ENCODE measurements at places on chromosomes 5 and 9.

DNA sequence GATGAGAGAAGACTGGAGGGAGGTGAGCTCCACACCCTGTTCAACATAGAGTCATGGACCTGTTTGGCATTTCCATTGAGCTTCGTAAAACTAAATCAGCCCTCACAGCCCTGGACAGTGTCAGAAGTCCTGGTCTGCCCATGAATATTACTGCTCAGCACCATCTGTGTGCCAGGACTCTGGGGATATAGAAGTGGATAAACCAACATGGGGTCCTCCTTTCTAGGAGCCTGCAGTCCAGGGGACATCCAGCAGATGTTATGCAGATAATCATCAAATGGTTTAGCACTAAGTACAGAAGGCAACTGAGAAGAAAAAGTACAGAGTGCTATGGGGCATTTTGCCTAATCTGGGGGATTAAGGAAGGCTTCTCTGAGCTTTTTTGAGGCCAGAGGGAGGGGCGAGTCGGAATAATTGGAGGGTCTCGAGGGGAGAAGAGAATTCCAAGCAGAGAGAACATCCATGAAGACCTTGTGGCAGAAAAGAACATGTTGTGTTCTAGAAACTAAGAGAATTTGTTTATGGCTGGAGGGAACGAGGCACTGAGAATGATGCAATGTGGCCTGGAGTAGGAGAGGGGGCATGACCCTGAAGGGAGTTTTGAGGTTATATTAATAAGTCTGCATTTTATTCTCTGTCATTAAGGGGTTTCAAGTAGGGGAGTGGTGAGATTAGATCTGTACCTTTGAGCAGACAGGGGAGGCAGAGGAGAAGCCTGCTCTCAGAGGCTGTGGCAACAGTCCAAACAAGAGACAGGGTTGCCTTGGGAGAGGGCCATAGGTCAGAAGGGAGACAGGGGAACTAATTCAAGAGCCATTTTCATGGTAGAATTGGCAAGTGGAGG lies 63.5 kb upstream of the SLC2A8 start:
- no peak for DNase-seq

DNA sequence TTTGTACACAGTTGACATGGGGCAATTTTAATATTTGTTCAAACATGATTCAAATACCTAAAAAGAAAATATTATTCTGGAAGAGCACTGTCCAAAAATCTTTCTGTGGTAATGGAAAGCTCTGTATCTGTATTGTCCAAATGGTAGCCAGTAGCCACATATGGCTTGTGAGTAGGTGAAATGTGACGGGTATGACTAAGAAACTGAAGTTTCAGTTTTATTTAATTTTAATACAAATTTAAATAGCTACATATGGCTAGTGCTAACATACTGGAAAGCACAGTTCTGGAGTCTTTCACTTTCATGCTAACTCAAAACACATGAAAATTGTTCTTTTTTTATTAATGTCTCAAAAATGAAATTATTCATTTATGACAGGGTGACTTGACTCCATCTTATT lies 132.6 kb downstream of the PLK2 start:
- DNase-seq = no peak

DNA sequence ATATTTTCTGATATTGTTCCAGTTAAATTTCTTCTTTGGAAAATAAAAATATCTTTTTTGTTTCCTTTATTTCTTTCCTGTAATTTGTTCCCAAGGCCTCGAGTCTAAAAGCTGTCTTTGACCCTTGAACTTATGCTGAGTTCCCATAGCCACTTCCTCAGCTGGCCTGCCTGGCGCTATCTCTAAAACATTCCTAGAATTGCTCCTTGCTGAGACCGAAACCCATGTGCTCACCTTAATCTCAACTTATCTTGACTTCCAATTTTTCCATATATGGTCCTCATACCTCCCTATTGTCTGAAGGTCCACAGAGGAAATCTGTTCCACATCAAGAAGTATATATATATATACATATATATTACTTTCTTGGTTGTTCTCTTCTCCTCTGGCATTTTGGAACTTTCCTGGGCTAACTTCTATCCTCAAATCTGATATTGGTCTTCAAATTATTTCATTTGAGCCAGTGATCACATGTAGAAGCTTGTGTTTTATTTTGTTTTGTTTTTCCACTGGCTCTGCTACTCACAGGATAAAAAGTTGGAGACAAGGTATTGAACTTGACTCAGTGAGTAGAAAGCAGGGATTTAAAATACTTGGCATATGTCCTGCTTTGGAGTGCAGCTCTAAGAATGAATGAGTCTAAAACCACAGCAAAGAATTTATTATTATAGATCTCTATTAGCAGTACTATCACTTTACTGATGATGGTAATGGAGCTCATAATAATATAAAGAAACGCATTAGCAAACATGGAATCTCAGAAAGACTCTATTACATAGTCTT lies 45.2 kb downstream of the ENC1 start:
- no peak for DNase-seq

GRCh38 chr9:111872886-111873285 lies 23.7 kb upstream of the UGCG start:
- DNase-seq = no peak

GRCh38 chr5:174325431-174325830 lies 279.9 kb downstream of the NSG2 start:
- no peak for DNase-seq

- DNase-seq = no peak
Observed at GRCh38 chr5:41870627-41871048, 413 bp upstream of the OXCT1 start.

DNA sequence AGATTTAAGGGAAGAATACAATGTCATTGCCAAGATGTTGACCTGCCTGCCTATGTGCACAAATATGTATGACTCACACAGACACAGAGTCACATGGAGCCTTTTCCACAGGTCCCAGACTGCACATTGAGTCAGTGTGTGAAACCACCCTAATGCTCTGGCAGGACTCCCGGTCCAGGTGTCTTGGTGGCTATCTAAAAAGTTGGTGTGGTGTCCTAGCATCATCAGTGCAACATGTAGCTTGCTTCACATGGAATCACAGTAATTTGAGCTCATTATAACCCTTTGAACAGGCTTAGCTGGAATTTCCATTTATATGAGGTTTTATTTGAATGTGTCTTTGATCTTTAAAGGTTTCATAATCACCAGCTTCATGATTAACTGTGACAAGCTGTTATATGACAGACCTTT lies 10.7 kb downstream of the IFNA5 start:
- no peak for DNase-seq

DNA sequence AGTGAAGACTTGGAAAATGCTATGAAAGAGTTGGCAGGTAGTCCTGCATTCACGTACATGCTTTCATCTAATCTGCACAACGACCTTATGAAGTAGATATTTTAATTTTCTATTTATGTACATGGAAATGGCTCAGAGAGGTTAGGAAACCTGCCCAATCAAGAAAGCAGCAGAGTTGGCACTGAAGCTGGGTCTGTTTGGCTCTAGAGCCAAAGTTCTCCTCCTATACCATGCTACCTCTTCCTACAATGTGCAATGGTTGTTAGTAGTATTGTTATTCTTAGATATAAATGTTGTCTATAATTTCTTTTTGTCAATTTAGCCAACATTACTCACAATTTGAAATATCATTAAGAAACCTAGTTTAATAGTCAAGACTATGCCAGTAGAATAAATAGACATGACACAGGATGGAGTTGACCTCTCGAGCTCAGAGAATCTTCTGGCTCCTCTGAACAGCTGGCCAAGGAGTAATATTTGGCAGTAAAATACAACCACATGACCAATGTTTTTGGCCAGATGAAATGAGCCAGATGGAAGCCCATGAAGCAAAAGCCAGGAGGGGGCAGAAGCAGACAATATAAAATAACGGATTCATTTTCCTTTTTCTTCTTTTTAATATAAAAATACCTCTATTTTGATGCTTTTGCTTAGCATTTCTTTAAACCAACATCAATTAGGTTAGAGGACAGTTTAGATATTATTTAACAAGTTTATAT lies 542.3 kb downstream of the PDE4D start:
- no peak for DNase-seq

GRCh38 chr9:4266602-4267001 lies 33.3 kb downstream of the GLIS3 start:
- DNase-seq = no peak

GRCh38 chr5:14699807-14700400 lies 35.4 kb downstream of the OTULIN start:
- no peak for DNase-seq

GRCh38 chr5:179780362-179780761 lies 13.4 kb upstream of the LTC4S start:
- DNase-seq = no peak

All from stimulated activated CD8-positive, alpha-beta memory T cell treated with anti-CD3 and anti-CD28 coated beads, Interleukin-2, amount 100 ng/mL, for 48 hours (primary cell).